ENCODE measurements at places on chromosomes 6 and 20.

DNA sequence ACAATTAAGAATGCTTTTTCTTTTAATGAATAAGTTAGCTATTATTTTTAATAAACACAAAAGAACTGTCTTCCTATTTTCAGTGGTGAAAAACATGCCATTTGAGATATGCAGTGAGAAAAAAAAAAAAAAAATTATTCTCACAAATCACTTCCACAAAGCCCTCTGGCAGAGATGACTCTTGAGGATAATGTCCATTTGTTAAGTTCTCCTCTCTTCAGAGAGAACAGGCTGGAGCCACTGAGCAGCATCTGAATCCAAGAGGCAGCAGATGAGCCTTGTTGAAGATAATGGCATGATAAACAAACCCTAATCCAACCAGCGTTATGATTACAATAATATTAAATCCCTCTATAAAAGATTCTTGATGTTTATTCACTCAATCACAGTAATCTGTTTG is 105.0 kb downstream of the PTPRK start:
- peak; percentile 15 for DNase-seq

- DNase-seq, result peak; percentile 23
Observed at GRCh38 chr6:39653612-39654011, 71.6 kb downstream of the KIF6 start.

DNA sequence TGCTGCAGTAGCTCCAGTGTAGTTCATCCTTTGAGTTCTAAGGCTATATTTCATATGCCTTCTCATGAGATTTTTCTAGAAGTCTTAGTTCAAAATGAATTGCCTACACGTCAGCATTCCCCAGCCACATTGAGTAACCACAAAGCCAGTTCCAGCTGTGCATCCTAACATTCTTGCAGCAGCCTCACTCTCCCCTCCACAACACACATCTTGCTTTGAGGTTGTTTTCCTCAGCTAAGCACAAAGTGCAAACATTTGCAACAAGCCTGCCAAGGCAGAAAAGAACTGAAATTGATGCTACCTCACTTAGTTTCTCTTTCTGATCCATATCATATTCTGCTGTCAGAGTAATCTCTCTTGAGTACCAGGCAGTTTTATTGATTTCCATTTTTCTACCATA is 160.7 kb upstream of the KCNQ5 start:
- no peak for DNase-seq

GRCh38 chr6:124795643-124796463 is 166.4 kb upstream of the RNF217 start:
- DNase-seq, result peak; percentile 6

DNA sequence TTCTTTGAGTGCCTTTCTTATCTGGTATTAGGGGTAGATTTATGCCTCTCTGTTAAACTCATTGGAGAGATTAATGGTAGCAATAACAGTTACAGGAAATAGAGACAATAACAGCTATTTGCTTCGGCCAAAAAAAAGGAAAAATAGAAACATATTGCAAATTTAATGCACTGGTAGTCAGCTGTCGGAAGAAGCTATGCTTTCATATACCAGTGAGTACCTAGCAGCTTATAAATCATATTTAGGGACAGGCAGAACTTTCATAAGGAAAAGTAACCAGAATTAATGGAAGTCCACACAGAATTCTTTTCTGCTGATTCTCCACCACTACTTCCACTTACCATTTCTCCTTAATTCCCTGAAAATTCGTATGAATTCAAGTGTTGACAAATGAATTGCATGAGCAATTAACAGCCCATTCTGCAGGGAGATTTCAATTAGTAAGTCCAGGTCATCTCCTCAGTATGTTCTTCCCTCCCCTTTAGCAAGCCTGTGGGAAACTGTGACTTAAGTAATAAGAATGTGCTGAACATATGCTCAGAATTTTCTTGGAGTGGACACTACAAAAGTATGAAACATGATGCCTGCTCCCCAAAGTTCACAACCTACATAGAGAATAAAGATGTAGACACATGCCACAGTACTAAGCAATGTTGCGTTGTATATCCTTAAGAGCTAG is 196.7 kb upstream of the KCNQ5 start:
- DNase-seq, result no peak

DNA sequence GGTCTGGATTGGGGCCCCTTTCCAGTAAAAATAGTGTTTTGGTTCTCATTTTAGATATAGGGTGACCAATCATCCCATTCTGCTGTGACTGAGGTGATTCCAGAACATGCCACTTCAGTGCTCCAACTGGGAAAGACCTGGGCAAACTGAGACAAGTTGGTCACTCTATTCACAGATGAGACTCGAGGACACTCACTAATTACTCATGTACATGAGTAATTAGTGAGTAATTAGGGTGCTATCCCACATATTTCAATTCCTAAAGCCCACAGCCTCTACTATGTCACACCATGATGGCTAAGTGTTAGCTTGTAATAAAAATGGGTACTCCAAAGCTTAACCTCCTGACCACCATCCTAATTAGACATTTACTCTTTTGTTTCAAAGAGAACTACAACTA is 86.0 kb downstream of the CBLN4 start:
- DNase-seq, result no peak

GRCh38 chr6:111552241-111552744 is 53.4 kb downstream of the TRAF3IP2 start:
- peak; percentile 98 for DNase-seq

GRCh38 chr20:40991181-40991889 is 37.3 kb upstream of the TOP1 start:
- DNase-seq, result no peak

DNA sequence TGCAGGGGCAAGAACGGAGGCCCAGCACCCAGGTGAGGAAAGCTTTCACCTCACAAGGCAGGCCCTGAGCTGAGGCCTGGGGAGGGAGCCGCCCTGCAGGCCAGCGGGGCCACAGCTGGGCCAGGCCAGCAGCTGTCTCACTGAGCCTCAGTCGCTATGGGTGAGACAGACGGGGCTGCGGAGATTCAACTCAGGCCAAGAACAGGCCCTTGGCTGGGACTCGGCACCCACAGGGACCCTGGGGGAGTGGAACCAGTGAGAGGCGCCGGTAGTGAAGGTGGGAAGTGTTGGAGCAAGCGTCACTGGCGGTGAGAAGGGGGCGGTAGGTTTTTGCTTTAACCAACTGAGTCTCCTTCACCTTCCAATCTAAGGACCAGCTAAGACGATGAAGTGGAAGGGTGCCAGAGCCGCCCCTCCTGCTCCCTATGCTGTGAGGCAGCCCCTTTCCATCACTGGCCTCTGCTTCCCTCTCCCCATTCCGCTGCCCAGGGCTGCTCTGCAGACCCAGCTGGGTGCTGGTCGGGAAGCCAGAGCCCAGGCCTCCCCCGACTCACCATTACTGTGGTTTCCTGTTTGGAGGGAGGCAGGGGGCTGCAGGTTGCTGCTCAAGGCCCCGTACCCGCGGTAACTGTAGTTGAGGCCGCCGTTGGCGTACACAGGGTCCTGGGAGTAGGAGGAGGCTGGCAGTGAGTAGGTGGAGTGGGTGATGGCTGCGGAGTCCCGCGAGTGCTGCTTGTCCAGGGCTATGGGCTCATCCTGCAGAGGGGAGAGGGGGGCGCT is 93.7 kb downstream of the ASXL1 start:
- DNase-seq, result no peak

GRCh38 chr6:10837622-10837994 is 731 bp downstream of the MAK start:
- peak; percentile 9 for DNase-seq

DNA sequence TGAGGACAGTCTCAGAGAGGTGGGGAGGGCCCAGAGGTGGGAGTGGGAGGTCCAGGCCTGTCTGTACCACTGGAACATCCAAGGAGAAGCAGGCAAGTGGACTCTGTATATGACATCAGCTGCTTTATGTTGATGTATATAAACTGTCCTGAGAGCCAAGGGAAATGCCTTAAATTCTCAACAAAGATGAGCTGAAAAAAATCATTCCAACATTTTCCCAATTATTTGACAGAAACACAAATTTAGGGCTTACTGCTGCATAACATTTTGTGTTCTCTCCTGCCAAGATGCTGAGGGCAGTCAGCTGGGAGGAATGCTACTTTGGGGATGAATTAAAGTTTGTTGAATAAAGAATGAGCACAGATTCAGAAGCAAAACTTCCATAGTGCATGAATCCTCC is 52.8 kb downstream of the FOXC1 start:
- no peak for DNase-seq

DNA sequence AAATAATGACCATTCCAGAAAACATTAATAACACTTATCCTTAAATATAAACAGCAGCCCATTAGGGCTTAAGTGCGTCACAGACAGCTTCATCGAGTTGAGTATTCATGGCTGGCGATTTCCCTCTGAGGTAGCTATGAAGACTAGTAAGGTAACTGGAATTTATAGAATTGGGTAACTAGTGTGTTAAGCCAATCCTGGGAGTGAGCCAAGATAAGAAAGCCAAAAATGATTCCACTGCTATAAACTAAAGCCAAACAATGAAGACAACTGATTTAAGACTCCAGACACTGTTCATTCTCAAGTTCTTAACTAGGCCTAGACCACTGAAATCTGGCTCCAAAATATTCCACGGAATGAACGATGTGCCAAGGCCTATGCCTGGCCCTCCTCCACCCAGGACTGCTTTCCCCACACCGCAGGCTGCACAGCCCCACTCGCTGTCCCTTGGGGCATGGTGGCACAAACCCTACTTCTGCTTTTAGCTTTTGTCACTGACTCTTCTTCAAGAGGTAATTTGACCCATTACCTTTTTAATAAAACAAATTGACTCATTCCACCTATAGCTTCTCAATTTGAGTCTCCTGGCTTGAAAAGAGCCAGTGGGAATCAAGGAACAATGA is 66.0 kb downstream of the BLOC1S5 start:
- no peak for DNase-seq

- peak; percentile 73 for DNase-seq
Observed at GRCh38 chr6:47413752-47414422, 63.7 kb upstream of the CD2AP start.

GRCh38 chr20:57003012-57003411 is 263.4 kb downstream of the BMP7 start:
- no peak for DNase-seq

DNA sequence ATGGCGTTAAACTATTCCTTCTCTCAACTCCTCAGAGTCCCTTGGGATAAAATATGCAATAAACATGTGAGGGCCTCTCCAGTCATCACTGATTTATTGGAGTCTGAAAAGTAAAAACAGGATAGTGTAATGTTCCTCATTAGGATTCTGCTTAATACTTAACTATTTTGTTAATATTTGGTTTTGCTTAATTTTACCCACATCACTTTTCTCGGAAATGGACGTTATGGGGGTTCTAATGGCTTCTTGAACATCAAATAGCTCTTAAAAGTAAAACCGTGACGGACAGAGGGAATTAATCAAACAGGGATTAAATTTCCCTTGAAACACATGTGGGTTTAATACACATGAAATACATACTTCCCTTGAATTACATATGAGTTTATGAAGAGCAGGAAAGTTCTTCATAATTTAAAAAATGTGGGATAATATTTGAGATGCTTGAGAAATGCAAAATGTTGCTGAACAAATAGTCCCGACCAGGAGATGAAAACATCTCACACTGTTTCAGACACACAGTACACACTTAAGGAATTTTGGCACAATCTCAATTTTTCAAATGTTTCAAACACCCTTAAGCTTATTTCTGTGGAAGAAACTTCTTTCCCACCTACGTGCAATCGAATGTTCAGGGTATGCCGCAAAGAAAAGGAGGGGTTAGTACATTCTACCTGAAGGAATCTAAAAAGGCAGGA is 38.4 kb upstream of the EIF2S2 start:
- DNase-seq, result no peak

GRCh38 chr6:69907981-69908498 is 41.7 kb downstream of the COL19A1 start:
- DNase-seq, result no peak

DNA sequence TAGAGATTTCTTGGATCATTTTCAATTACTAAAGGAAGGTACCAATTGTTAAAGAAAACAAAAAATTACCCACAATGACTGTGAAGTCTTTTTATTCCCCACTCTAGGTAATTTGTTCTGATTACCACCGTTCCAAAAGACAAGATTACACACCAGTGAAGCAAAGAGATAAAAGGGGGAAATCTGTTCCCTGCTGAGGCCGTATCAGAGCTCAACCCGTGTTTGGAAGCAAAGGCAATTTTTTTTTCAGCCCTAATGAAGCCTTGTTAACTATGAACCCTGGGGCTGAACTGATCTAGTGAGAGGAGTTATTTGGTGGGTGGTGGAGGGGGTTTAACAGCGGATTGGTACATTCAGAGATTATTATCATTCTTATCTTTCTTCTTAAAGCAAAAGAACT is 128.5 kb downstream of the ALDH8A1 start:
- no peak for DNase-seq

DNA sequence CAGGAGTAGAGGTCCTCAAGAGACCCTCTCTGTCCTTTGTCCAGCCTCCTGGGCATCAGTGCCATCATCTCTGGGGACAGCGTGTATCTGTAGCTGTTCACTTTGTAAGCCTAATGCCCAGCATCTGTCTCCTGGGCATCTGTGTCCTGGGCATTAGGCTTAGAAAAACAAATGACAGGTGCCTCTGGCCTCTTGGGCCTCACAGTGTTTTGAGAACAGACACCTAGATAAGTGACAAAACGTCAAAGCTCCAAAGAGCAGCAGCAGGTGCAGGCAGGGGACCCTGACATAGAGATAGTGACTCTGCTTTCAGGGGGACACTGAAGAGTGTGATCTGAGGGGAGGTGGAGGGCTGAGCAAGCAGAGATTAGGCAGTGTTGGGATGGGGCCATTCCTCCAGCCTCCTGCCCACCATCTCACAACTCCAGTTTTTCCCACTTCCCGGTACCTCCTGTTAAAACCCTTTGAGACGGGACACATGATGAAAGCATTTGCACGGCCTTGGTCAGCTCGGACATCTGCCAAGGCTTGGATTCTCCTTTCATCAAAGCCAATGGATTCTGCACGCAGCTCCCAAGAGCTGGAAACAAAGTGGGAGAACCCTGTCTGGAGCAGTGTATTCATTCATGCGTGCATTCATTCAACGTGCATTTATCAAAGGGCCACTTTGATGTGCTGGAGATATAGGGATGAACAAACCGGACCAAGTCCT is 55.5 kb upstream of the CD93 start:
- no peak for DNase-seq

- no peak for DNase-seq
Observed at GRCh38 chr20:62828511-62829230, 11.8 kb downstream of the COL9A3 start.

GRCh38 chr20:40603057-40603651 is 85.9 kb downstream of the MAFB start:
- no peak for DNase-seq
